ENCODE measurements at places on chromosomes 2 and 18.

GRCh38 chr2:167851876-167852275 lies 395.5 kb downstream of the STK39 start:
- no peak for DNase-seq

GRCh38 chr2:20818820-20819219 lies 4.1 kb downstream of the LDAH start:
- DNase-seq: no peak

DNA sequence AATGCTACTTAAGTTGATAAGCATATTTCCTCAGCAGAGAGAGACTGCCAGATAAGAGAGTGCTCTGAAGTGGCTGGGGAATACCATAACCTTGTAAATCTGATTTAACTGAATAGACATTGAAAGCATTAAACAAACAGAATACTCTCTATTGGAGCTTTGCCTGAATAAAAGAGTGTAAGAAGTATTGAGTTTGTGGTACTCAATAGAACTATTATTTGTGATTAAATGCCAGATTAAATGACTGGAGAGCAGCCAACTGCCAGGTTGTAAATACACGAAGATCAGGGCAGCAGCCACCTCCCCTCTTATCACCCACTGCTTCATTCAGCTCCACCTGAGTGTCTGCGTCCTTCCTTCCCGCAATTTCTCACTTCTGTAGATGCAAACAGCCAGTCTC lies 373.6 kb downstream of the DCDC2C start:
- no peak for DNase-seq

- DNase-seq: no peak
Measured at GRCh38 chr2:133389569-133389968, 178.7 kb downstream of the NCKAP5 start.

DNA sequence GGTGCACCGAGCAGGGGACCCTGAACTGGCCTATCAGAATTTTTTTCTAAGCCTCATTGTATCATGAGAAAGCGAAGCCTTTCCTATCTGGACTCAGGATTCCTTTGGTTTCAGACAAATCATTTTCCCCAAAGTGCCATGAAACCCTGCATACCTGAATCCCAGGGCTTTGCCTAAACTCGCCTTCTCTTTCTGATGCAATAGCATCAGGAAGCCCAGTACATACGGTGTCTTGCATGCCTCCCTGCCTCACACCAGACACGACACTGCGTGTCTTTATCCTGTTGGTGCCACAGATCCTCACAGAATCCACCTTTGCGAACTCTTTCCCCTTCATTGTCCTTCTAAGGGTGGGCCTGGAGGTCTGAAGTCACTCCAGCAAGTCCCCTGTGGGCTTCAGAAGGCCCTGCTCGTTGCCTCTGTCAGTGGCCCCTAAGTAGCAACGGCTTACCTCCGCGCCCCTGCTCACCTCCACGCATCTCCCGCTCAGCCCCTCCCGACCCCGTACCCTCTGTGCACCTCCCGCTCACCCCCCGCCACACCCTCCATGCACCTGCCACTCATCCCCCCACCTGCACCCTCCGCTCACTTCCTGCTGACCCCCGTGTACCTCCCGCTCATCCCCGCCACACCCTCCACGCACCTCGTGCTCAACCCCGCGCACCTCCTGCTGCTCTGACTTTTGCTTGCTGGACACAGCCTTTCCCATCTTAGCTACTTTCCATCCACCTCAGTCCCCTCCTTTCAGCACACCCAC lies 83.4 kb downstream of the TPGS2 start:
- no peak for DNase-seq

- DNase-seq: no peak
Measured at GRCh38 chr2:207819839-207820784, 50.4 kb upstream of the FZD5 start.

DNA sequence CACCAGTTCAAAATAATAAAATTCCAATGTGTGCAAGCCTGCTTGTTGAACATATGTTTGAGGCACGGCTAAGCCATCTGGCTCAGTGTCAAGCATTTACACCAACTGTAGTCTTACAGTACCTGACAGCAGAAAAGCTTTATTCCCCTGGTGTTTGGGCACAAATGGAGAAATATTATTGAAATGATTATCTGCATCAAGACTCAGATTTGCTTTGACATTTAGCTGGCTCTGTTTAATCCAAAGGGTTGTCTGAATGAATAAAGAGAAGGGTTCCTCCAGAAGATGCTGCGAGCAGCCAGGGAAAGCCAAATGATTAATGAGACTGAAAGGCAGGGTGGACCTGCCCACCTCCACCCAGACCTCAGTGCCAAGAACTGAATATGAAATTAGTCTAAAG lies 393.2 kb upstream of the GALNT5 start:
- no peak for DNase-seq

DNA sequence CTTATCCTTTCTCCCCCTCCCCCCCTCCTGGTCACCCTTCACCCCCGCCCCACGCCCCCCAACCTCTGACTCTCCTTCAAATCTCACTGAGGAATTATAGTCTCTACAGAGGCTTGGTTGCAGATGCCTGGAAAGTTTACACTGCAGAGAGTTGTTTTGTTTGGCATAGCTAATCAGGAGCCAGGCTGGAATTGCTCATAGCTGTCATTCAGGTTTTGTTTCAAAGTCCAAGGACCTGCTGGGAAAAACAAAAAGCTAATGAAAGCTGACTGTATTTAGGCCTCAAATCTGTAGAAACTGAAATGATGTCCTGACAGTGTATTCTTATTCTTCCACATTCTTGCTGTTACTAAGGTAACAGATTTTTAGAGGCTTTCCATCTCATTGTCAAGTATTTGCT lies 22.6 kb downstream of the GREB1L start:
- no peak for DNase-seq

- DNase-seq: no peak
Measured at GRCh38 chr2:63465633-63466032, 122.6 kb downstream of the WDPCP start.

DNA sequence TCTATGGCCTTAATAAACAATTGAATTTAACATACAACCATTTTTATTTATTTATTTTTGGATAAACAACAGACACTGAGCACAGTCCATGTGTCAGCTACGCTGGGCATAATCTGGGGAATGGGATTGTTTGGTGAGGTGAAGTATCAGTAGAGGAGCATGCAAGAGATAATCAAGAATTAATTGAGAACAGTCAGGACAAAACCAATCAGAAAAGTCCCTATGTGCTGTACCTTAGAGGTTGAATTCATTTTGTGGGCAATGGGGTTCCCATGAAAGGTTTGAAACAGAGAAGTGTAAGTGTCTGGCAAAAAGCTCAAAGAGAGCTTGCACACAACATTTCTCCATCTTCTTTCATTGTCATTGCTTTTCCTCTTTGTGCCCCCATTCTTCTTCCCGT lies 198.2 kb downstream of the RNF144A start:
- DNase-seq: no peak

- no peak for DNase-seq
Measured at GRCh38 chr2:6228251-6228650, 536.1 kb downstream of the SOX11 start.

DNA sequence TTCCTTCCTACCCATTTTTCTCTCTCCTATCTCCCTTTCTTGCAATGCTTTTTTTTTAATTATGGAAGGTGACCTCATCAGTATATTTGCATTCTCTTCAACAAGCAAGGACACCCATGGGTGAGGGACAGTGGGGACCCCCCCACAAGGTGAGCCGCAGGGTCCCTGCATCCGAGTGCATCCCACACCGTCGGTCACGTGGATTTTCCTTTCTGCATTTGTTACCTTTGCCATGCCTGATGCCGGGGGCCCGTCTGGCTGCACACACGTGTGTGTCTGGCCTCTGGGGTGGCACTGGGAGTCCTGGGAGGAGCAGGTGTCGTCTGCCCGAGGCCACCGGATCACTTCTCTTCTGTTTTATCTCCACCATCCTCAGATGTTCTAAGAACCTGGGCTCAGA lies 30.1 kb upstream of the SNTG2 start:
- no peak for DNase-seq

Measured in chondrocyte (in vitro differentiated cells).